B cell (primary cell): ENCODE measurements at places on chromosomes 4 and X. TPM values are rescaled to one million over a fixed set of nuclear protein-coding genes. Genes with fewer than 3 reads are reported as not detected.

GUCY1B1 gene
- 0.10 and 0.19 TPM in 2 replicates for total RNA-seq

DNA sequence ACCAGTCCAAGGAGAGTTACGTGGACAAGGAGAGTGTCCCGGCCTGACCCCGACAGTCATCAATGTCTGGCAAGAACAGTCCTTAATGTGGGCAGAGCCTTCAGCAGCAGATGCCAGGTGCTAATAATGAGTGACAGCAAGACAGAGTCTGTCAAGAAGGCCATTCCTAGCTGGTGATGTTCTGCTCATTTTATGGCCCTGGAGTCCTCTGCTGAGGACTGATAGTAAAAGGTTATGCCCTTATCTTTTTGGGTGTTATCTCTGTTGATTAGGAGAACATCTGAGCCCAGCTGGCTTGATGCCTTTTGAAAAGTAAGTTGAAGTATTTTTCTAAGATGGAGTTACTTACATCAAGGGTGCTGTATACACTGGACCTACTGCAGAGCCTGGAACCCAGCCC is 67.3 kb downstream of the SLC34A2 start:
- DNase-seq, result no peak

DNA sequence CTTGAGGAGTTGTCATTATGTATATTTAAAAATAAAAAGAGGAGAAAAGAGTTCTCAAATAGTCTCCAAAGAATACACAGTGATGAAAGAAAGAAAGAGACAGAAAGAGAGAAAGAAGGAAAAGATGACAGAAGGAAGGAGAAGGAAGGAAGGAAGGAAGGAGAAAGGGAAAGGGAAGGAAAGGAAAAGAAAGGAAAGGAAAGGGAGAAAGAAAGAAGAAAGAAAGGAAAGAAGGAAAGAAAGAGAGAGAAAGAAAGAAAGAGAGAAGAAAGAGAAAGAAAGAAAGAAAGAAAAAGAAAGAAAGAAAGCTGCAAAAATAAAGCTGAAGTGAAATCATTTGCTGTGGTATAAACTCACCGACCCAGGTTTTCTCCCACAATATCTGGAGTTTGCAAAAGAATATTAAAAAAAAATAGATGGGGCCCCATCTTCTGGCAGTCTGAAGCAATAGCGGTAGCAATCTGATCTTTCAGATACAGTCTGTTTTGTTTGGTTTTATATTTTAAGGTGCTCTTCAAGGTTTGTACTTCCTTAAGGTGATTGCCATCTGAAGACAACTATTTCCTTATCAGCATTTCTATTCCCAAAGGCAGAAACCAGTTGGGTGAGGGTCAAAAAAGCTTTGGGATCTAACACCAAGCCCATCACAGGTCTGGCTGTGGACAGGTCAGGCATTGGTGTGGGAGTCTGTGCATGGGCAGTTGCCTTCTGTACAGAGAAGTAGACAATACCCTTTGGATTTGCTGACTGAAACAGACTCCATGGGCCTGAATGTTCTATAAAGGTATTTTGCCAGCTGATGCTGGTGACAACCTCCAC is 160.4 kb downstream of the CPEB2 start:
- no peak for DNase-seq

DNA sequence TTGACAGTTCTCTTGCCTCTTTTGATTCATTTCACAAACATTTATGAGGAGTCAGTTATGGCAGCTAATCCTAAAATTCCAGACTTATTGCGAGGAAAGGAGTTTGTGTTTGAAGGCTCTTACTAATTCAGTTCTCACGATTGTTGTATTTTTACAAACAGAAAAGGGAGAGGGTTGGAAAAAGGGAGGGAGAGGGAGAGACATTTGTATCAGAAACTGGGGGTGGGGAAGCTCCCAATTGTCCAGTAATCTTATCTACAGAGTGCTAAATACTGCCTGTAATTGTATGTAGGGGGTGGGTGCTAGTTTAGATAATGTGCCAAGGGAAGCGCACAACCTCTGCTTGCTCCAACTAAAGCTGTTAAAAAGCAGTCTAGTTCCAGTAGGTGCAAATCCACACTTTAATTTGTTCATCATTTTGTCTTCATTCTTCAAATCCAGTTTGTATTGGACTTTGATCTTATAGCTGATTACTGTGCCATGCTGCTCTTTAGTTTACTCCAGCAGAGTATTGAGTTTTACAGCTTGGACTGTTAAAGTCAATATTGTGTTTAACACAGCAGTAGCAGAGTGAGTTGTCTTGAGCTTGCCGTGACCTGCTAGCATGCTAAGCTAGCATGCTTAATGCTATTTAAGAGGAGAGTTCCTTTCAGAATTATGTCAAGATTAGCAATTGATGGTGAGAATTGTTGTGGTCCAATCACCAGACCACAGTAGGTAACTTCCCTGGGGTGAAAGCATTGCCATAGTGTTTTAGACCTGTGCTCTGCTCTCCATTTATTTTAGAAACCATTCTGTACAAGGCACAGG is 13.9 kb downstream of the FNIP2 start:
- no peak for DNase-seq

ARX gene
- not detected in 2 replicates for total RNA-seq

TENM3 gene
- not detected in 2 replicates for total RNA-seq

DNA sequence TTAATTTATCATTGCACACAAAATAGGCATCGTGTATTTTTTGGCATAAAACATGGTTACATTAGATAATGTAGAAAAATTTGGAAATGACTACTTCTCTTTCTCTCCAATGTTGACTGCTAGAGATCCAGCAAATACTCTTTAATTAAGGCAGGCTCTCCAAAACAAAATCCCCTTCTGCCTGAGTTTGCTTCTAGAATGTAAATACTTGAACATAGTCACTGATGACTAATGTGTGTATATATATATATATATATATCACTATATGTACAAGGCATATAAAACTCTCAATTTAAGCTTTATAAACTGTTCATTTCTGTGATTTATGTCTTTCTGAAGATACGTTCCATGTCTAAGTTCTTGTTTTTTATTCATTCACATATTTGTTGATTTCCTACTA is 67.2 kb upstream of the CAMK2D start:
- no peak for DNase-seq

SLC25A4 gene
- 7.3 and 8.2 TPM in 2 replicates for total RNA-seq

DNA sequence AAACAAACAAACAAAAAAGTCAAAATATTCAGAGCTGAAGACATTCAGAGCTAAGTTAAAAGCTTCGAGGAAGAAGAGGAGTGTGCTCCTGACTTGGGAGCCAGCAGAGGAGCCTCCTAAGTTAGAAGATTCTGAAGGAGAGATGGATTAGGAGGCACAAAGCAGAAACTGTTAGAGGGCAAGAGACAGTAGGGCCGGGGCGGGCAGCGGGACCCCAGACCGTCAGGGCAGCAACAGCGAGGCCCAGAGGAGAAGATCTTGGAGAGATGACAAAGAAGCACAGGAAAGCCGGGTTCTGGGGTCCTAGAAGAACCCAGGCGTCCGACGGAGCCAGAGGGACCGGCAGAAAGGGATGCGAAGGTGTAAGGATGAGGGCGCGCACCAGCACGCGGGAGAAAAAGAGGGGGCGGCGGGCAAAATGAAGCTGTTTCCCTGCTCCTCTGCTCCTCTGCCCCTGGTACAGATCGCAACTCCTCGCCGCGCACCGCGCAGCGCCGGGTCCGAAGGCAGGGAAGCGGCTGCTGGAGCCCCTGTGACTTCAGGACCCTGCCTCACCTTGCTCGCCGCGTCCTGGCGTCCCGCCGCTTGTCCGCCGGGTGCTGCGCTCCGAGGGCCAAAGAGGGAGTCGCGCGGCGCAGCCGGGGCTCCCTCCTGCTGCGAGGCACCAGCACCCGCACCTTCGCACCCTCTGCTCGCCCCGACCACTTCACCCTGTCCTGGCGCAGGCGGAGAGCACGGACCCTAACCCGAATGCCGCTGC is 477 bp downstream of the KLHL13 start:
- peak; percentile 3 for DNase-seq

DNA sequence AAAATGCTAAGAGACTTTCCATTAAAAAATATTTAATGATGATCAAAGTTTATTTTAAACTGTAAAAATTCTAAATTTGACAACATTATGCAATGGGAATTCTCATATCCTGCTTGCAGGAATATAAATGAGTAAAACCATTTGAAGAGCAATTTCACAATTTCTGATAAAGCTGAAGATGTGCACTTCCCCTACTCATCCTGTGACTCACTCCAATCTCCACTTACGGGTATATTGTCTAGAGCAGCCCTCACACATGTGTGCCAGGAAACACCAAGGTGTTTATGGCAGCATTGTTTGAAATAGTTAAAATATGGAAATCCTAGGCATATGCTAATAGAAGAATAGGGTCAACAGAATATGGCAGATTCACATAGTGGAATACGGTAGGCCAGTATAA is 158.4 kb downstream of the PDHA2 start:
- no peak for DNase-seq

- no peak for DNase-seq
Observed at GRCh38 chrX:106581856-106582255, 29.9 kb upstream of the RADX start.

EREG gene
- total RNA-seq, result not detected in 2 replicates

GRCh38 chrX:154399527-154400368 is 1.6 kb downstream of the RPL10 start:
- no peak for DNase-seq

ABCG2 gene
- 0.07 TPM in 1 of 2 replicates, not detected in the other for total RNA-seq

- no peak for DNase-seq
Observed at GRCh38 chr4:73597594-73597993, 22.6 kb downstream of the RASSF6 start.
